ENCODE measurements at places on chromosomes 6 and 20.

DNA sequence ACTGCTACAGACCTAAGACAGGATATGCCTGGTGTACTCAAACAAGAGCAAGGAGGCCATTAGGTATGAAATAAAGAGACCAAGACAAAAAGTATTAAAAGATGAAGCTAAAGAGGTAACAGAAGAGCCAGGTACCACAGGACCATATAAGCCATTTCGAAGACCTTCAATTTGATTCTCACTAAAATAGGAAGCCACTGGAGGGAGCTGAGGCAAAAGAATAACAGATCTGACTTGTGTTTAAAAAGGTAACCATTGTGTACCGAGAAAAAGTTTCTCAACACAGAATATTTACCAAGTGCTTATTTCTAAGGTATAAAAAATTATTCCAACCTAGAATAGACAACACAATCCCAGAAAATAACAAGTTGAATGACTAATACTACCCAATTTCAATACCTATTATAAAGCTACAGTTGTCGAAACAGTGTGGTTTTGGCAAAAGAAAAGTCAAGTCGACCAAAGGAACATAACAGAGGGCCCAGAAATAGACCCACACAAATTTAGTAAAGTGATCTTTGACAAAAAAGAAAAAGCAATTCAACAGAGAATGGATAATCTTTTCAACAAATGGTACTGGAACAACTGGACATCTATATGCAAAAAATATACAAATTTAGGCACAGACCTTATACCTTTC lies 125.3 kb upstream of the DST start:
- DNase-seq = no peak

- DNase-seq = no peak
These were observed 54.5 kb upstream of the TAGAP start for GRCh38 chr6:159099276-159099675.

DNA sequence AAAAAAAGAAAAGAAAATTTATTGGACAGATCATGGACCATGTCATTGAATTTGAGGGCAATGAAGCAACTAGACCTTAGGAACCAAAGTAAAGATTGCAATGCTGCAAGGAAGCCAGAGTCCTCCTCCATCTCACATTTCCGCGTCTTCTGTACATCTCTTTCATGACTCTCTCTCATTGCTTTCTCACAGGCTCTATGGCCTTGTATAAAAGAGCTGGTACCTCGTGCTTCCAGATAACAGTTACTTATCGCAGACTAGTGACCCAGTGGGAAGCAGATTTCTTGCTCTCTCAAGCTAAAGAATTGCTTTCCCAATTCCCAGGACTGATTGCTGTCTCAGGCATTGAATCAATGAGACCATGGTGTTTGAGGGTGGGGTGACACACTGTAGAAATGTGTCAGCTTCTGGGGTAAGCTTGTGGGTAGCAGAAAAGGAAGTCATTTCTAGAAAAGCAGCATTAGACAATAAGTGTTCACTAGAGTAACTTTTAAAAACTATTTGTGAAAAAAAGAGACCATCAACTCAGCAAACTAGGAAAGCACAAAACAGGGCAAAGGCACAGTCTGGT lies 635.3 kb downstream of the UTRN start:
- no peak for DNase-seq

DNA sequence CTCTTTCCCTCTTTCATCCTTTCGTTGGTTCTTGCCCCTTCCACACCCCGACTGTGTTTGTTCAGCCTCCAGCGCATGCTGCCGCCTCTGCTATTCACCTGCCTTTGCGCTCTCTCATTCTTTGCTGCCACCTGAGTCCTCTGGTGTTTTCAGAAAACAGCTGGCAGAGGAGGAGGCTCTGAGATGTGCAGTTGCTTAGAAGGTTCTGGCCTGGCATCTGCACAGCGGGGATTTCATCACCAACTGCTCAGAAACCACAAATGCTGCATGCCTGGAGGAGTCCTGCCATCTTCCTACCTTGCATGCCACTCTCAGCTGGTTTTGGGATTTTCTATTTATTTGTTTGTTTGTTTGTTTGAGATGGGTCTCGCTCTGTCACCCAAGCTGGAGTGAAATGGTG lies 39.2 kb upstream of the CLDN20 start:
- DNase-seq = no peak

- DNase-seq = no peak
These were observed 235.8 kb upstream of the KCNG1 start for GRCh38 chr20:51258582-51259165.

DNA sequence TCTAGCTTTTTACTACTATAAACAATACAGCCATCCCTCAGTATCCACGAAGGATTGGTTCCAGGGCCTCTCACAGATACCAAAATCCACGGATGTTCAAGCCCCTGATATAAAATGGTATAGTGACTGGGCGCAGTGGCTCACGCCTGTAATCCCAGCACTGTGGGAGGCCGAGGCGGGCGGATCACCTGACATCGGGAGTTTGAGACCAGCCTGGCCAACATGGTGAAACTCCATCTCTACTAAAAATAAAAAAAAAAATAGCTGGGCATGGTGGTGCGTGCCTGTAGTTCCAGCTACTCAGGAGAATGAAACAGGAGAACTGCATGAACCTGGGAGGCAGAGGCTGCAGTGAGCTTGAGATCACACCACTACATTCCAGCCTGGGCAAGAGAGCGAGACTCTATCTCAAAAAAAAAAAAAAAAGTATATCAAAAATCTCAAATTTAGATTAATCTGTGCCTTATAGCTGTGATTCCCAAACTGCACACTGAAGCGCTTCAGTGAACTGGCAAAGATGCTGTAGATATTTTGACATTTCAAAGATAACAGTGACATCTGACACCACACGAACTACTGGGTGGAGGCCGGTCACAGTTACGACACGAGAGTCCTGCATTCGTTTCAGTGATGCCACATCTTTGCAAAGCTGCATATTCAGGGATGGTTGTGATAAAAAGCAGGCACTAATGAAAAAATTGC lies 38.3 kb downstream of the MRS2 start:
- DNase-seq = no peak

GRCh38 chr6:116925088-116925794 lies 48.2 kb downstream of the RFX6 start:
- no peak for DNase-seq

GRCh38 chr6:54737247-54737646 lies 109.3 kb upstream of the FAM83B start:
- no peak for DNase-seq

DNA sequence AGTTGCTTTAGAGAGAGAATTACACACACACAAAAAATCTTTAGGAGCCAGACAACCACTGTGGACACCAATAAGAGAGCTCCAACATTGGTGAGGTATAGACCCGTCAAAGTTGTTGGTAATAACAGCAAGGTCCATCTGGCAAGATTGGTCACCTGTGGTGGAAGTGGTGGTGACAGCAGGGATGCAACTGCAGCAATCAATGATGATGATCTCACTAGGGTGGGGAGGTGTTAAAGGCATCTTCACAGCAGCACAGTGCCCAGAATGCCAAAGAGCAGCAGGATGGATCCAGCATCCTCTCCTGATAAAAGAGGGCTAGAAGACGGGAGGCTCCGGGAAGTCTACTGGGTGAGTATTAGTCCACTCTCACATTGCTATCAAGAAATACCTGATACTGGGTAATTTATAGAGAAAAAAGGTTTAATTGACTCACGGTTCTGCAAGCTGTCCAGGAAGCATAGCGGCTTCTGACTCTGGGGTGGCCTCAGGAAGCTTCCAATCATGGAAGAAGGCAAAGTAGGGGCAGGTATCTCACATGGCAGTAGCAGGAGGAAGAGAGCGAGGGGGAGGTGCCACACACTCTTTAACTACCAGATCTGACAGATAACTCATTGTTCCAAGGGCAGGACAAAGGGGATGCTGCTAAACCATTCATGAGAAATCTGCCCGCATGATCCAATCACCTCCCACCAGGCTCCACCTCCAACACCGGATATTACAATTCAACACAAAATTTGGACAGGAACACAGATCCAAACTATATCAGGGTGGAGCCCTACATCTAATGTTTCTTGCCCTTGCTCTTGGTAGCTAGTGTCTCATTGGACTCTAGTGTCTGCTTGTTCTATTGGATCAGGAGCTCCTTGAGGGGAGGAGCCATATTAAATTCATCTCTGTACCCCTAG lies 48.9 kb downstream of the KLHL31 start:
- no peak for DNase-seq

- no peak for DNase-seq
These were observed 8.6 kb downstream of the GJA1 start for GRCh38 chr6:121443971-121444541.

- no peak for DNase-seq
These were observed 8.4 kb downstream of the ADA start for GRCh38 chr20:44643154-44643519.
